ENCODE measurements at places on chromosomes 3 and 15. TPM values are rescaled to one million over a fixed set of nuclear protein-coding genes. Genes with fewer than 3 reads are reported as not detected.
A peak's percentile ranks its signal among the peaks of the same experiment; 100 is the strongest.

Gene GOLGA8T
- total RNA-seq: not detected

DNA sequence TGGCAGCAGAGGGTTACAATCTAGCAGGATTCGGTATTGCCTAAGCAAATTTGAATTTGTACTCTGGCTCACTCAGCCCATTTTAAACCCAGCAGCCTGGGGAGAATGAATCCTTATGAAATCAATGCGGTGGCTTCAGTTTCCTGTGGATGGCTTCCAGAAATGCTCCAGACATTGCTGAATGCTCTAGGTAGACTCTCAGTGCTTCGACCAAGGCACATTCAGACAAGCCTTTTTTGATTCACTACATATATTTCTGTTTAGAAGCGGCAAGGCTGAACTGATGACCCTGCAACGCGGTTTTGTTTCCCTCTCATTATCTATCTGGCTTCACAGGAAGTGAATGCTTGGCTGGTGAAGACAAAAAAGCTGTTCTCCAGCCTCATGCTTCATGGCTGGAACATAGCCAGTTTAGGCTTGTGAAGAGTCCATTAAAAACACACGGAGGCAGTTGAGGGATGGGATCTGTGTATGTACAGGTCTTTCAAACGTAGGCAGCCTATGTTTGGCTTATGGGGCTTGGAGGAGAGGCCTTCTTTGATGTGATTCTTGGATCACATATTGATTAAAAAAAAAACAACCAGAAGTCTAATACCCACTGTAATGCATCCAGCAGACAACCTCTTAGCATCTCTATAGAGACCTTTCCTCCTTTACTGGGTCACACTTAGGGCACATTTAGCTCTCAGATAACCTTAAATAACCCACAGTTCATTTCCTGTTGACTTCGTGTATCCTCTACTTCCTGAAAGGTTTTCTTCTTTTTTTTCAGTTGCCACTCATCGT is 400.2 kb upstream of the TBL1XR1 start:
- peaks cover 4% of the 10 kb centered on the region for H3K36me3 ChIP-seq
- DNase-seq: peak; percentile 55
- peak overlapping the region; percentile 95 for H3K27ac ChIP-seq
- no peaks in the 10 kb centered on the region for H3K27me3 ChIP-seq
- H3K4me3 ChIP-seq: peak overlapping the region; percentile 27
- H3K4me1 ChIP-seq: peaks cover 64% of the 10 kb centered on the region

Gene APPL1
- total RNA-seq: 33.2 TPM

GRCh38 chr3:152941859-152942258 is 106.9 kb downstream of the P2RY1 start:
- no peak overlapping the region for H3K27ac ChIP-seq
- no peak overlapping the region for H3K4me3 ChIP-seq
- no peaks in the 10 kb centered on the region for H3K36me3 ChIP-seq
- no peaks in the 10 kb centered on the region for H3K4me1 ChIP-seq

GRCh38 chr3:122988508-122988907 is 39.1 kb downstream of the SEMA5B start:
- H3K27ac ChIP-seq: no peak overlapping the region
- no peak for DNase-seq
- peaks cover 58% of the 10 kb centered on the region for H3K27me3 ChIP-seq
- no peaks in the 10 kb centered on the region for H3K4me1 ChIP-seq
- no peak overlapping the region for H3K4me3 ChIP-seq

DNA sequence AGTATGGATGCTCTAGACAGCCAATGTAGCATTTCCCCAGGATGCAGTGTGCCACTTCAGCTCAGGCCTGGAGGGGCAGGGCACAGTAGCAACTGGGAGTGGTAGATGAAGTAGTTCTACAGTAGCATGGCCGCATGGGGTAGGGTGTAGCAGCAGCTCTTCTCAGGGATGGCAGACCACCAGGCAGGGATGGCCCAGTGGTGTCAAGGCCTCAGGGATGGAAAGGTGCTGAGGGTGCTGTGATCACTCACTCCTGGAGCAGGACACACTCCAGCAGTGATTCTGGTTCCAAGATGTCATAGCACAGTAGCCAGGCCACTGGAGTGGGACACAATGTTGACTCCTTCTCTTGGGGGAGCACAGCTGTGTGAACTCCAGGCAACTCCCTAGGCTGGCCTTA is 210.9 kb upstream of the LYSMD4 start:
- H3K4me1 ChIP-seq: no peaks in the 10 kb centered on the region
- DNase-seq: no peak
- H3K36me3 ChIP-seq: peaks cover 4% of the 10 kb centered on the region
- H3K4me3 ChIP-seq: no peak overlapping the region
- H3K27ac ChIP-seq: no peak overlapping the region

DNA sequence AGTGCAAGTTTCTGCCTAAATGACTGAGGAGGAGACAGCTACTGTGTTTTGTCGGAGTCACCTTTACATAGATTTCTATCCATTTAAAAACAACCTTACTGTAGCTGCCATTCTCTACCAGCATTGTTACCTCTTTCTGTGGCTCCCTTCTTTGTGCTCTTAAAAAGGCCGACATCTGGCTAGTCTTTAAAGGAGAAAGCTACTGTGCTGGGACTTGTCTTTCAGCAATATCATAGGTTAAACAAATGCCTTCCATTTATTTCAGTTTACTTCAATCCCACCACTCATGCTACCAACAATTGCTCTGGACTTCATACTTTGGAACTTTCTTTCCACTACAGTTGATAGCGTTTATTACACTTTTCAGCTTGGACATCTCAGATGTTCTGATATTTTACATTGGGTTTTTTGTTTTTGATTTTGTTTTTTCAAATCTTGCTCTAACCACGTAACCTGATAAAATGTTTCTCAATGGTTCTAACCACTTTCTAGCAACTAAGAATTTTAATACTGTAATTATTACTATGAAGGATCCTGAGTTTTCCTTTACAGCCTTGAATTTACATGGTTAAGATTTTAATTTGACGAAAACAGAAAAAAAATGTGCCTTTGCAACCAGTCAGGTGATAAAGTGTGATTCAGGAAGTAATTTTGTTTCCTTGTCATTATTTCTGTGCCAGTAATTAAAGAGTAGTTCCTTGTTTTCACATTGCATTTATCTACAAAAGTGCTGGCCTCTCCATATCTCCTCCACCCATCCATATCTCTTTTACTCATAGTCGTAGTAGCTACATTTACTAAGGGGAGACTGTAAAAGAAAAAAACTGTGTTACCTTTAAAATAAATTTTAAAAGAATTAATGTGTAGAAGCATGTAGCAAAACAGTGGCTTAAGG is 1.3 kb upstream of the CBLB start:
- no peak for DNase-seq
- H3K36me3 ChIP-seq: peaks cover 29% of the 10 kb centered on the region
- peaks cover 28% of the 10 kb centered on the region for H3K4me1 ChIP-seq
- no peak overlapping the region for H3K27ac ChIP-seq
- peak overlapping the region; percentile 94 for H3K4me3 ChIP-seq

DNA sequence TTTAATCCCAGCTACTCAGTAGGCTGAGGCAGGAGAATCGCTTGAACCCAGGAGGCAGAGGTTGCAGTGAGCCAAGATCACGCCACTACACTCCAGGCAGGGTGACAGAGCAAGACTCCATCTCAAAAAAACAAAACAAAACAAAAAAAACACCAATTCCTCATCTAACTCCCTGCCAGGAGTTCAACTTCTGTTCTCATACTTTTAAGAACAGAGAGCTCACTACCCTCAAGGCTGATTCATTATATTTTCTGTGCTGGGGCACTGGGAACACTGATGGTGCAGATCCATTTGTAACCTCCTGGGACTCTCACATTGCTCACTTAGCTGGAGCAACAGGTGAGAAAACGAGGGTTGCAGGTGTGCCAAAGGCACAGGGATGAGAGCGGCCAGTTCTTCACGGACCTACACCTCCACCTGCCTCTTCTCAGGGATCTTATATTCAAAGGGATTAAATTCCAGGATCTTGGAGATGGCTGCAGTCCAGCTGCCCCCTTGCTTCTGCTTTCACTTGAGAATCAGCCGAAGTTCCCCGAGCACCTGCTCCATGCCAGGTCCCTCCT is 12.3 kb upstream of the CSK start:
- no peak for DNase-seq
- no peak overlapping the region for H3K4me3 ChIP-seq
- no peak overlapping the region for H3K27ac ChIP-seq
- peaks cover 8% of the 10 kb centered on the region for H3K27me3 ChIP-seq
- H3K36me3 ChIP-seq: no peaks in the 10 kb centered on the region

GRCh38 chr3:63818282-63819150 is 583 bp upstream of the C3orf49 start:
- H3K4me1 ChIP-seq: no peaks in the 10 kb centered on the region
- no peak overlapping the region for H3K27ac ChIP-seq
- H3K4me3 ChIP-seq: no peak overlapping the region
- DNase-seq: peak; percentile 60
- no peaks in the 10 kb centered on the region for H3K36me3 ChIP-seq
